Epithelial cell of prostate (primary cell): ENCODE measurements at places on chromosomes 2 and 18.

GRCh38 chr2:109558076-109558882 is 55.5 kb downstream of the SEPTIN10 start:
- peak; percentile 75 for DNase-seq

DNA sequence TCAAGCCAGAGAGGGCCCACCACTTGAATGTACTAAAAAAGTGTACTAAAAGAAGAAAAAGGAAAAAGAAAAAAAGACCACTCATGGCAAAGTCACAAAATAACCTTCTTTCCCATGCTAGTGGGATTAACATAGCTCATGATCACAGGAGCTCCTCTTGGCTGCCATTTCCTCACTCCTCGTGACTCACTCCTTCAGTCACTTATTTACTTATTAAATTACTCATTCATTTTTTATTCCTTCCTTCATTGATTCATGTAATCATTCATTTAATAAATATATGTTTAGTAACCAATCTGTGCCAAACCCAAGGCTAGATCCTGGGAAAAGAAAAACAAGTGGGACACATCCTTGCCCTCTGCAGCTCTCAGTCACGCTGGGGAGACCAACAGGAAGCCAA is 300.5 kb downstream of the INSIG2 start:
- no peak for DNase-seq

DNA sequence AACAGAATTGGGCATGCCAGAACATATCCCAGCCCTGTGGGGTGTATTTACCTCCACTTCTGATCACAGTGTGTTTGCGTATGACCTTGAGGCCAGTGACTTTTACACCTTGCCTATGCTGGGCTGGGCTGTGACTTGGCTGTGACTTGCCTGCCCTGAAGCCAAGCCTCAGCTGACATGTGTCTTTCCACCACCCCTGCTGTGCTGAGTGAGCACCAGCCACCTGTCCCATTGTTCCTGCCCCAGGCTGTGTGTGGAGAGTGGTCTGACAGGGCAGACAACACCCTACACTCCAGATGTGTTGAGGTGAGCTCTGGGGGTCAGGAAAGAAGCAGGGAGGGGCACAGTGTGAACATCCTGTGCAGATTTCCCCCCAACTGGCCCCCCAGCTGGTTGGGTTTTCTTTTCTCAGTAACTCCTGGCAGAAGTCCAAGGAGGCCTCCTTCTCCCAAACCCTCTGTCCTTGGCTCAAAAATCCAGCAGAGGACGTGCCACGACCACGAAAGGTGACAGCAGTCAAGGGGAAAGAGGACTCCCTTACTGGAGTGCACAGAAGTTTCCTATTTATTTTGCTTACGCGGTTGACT is 5.1 kb upstream of the STEAP3 start:
- no peak for DNase-seq

DNA sequence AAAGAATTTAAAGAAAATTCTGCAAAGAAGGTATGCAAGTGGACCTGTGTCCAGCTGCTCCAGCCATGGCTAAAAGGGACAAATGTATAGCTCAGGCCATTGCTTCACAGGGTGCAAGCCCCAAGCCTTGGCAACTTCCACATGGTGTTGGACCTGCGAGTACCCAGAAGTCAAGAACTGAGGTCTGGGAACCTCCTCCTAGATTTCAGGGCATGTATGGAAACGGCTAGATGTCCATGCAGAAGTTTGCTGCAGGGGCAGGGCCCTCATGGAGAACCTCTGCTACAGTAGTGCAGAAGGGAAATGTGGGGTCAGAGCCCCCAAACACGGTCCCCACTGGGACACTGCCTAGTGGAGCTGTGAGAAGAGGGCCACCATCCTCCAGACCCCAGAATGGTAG is 284.0 kb upstream of the RAB6C start:
- DNase-seq = no peak

DNA sequence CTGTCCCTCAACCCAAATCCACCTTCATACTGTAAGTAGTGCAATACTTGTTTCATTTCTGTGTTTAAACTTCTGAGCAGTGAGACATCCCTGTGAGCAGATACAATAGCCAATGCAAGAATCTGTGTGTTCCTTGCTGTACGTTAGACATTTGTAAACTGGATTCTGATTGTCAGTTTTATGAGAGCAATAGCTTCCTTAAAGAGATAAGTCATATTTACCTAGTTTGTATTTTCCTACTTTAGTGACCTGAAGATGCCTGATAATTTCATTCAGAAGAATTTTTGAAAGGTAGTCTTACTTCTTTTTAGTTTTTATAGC is 90.7 kb downstream of the DPP4 start:
- DNase-seq = no peak

DNA sequence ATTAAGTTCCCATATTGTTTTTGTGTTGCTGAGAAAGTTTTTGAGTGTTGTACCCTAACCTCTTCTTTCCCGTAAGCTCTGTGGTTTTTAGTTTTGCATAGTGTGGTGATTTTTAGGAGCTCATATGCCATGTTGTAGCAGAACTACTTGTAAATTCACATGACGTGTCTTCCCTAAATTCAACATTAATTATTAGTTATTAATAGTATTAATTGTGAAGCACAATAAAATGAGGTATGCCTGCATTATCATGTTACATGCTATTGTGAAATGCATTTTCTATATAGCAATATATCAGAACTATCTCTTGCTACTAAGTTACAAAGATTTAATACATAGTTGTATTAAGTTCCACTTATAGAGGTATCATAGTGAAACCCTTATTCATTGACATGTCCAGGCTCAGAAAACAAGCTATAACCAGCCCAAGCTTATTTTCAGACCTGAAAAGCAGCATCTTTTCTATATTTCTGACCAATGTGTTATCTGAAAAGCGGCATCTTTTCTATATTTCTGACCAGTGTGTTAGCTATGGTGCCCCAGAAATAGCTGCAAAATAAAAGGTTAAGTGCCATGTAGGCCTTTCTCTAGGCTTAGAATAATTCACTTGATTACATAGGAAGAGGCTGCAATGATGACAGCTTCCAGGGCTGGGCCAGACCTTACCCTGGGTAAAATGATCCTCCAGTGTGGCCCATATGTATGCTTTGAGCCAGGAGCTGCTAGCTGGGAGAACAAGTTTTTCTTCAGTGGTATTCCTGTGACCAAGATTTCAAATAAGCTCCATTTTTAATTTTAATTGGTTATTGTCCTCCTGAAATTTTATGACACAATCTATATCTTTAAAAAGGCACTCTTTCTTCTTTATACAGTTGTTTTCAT is 21.6 kb downstream of the EPAS1 start:
- DNase-seq = no peak

GRCh38 chr2:195021711-195022507 is 635.1 kb upstream of the SLC39A10 start:
- no peak for DNase-seq

- no peak for DNase-seq
Measured at GRCh38 chr2:120669121-120669952, 66.3 kb upstream of the GLI2 start.

- no peak for DNase-seq
Measured at GRCh38 chr2:190723397-190724090, 74.7 kb downstream of the NAB1 start.

DNA sequence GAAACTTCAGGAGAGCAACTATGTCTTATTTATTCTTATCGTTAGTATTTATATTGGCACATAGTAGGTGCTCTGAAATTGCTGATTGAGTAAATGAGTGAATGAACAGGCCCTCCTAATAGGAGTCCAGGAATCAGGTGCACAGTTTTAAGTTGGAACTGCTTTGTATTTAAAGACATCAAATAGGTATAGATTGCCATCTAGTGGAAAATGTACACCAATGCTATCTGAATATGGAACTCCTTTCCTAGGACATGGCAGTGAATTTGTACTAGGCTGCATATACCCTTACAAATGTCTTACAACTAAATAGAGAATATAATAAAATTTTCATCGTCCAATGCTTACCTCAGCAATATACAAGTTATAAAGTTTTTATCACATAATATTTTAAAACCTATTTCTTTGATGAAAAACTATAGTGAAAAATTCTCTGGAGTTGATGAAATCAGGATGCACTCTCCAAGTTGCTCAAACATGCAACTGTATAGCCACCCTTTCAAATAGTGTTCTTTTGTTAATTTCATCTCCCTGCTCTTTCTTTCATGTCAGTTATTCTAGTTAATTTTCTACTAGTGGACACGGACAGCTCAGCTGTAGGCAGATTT is 318.9 kb upstream of the SYT4 start:
- DNase-seq = no peak

- DNase-seq = no peak
Measured at GRCh38 chr18:37570336-37570930, 4.8 kb upstream of the CELF4 start.

GRCh38 chr2:189639007-189639609 is 22.2 kb upstream of the ASNSD1 start:
- no peak for DNase-seq

- DNase-seq = peak; percentile 92
Measured at GRCh38 chr2:30026091-30027055, 105.0 kb upstream of the ALK start.

DNA sequence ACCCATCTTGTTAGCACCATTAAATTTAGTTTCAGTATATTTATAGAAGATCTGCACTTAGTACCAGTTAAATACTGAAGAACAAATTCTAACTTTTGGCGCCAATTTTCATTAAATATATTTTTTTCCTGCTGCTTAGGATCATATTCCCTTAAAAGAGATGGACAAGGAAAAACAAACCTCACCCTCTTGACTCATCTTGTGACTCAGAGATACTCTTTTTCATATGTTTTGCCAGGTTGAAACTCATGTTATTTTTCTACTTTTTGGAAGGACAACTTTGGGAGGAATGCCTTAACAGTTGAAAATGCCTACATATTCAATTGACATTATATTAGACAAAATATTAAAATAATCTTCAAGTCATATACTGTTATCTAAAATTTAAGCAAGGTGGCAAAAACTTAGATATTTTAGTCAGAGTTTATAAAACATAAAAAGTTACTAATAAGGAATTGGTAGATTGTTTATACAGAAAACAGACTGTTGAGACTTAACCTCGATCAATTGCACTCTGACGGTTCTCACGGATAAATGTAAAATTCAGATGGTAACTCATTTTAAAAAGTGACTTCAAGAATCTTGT is 36.2 kb downstream of the PNO1 start:
- DNase-seq = no peak

DNA sequence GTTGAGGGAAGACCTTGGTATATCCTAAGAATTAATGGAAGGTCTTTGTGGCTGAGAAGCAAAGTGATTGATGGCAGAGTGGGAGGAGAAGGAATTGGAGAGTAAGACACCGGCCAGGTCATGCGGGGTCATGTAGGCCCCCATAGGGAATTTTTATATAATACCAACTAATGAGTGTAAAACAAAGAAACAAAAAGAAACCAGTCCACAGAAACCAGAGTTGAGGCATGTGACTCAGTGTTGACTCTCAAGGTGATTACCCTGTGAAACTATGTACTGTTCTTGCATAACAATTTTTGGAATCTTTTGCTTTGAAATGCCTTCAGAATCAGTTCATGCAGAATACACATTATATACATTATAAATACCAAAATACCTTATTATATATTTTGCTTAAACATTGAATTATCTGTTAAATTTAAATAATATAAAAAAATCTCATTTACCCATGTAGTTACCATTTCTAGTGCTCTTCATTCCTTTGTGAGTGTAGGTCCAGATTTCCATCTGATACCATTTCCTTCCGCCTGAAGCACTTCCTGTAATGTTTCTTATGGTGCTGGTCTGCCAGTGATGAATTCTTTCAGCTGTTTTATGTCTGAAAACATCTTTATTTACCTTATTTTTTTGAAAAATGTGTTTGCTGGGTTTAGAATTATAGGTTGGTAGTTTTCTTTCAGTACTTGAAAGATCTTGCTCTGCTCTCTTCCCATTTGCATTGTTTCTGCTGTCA is 8.6 kb downstream of the CLIP4 start:
- peak; percentile 52 for DNase-seq

GRCh38 chr2:123453046-123453700 is 571.9 kb upstream of the CNTNAP5 start:
- DNase-seq = no peak

DNA sequence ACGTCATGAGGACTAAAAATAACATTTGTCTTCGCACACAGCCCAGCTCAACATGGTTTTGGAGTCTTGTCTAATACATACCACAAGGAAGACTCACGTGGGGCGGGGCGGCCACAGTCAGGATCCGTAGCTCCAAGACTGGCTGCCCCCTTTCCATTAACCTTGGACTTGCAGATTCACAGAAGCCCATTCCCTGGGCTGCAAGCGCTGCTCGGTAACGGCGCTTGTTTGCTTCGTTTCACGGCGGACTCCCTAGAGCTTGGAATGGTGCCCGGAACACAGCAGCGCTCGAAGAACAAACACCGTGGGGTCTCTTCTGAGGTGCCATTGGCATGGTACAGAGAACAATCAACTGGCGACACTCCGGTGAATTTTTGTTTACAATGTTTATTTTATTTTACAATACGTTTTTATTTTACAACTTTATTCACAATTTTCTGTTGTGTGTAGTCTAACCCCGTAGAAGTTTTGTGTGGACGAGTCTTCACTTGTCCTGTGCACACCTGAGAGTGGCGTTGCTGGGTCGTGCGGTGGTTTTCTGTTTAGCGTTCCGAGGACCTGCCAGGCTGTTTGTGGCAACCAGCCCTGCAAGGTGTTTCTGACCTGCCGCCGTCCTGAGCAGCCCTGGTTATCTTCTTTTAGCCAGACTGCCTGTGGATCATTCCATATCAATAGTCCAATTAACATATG is 126.5 kb downstream of the GALR1 start:
- no peak for DNase-seq

GRCh38 chr18:54867131-54867530 is 38.9 kb downstream of the RAB27B start:
- no peak for DNase-seq

DNA sequence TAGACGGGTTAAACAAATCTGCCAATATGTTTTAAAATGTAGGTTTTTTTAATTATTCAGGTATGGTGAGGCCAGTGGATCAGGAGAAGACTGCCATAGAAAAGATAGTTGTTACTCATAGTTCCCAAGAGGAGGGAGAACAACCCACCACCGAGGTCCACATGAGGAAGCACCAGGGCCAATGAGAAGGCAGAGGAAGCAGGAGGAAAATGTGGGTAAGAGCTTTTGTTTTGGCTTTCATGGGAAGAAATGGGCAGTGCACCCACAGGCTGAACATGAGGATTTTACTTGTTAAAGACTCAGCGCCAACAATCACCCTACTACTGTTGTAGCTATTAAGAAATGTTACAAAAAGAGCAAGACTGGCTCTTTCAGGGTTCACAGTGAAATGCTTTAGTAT is 191.8 kb upstream of the HNMT start:
- no peak for DNase-seq

GRCh38 chr2:111194835-111195621 is 74.3 kb downstream of the BCL2L11 start:
- DNase-seq = no peak
